ENCODE measurements at places on chromosomes 5 and 9.

GRCh38 chr5:19406576-19407365 is 581.2 kb downstream of the CDH18 start:
- no peak for DNase-seq

GRCh38 chr5:112293587-112293986 is 125.5 kb downstream of the EPB41L4A start:
- no peak for DNase-seq

- no peak for DNase-seq
Observed at GRCh38 chr9:3006851-3007250, 163.0 kb upstream of the PUM3 start.

DNA sequence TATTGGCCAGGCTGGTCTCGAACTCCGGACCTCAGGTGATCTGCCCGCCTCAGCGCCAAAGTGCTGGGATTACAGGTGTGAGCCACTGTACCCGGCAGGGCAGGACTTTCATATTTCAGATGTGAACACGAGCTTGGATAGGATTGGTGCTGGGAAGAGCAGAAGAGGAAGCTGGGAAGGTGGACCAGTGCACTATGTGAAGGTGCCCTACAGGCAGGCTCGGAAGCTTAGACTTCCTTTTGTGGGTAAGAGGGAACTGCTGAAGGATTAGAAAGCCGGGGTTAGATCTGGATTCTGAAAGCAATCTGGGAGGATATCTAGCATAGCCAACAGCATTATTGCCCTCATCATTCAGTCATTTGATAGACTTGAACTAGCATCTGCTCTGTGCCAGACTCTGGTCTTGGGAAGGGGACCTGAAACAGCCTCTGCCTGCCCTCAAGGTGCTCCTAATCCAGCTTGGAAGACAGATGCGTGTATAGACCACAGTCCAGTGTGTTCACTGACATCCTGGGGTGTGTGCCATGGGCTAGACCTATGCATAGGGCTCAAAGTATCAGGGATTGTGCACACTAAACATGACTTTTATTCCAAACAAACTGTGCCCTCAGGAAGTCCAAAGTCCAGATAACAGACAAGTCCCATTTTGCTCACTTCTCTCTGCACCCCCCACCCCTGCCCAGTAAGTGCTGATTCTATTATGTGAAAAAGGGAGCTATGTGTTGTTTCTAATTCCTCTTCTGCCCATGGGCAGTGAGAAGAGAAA is 637 bp downstream of the CBY3 start:
- no peak for DNase-seq

- no peak for DNase-seq
Observed at GRCh38 chr5:78731884-78732283, 83.3 kb upstream of the LHFPL2 start.

DNA sequence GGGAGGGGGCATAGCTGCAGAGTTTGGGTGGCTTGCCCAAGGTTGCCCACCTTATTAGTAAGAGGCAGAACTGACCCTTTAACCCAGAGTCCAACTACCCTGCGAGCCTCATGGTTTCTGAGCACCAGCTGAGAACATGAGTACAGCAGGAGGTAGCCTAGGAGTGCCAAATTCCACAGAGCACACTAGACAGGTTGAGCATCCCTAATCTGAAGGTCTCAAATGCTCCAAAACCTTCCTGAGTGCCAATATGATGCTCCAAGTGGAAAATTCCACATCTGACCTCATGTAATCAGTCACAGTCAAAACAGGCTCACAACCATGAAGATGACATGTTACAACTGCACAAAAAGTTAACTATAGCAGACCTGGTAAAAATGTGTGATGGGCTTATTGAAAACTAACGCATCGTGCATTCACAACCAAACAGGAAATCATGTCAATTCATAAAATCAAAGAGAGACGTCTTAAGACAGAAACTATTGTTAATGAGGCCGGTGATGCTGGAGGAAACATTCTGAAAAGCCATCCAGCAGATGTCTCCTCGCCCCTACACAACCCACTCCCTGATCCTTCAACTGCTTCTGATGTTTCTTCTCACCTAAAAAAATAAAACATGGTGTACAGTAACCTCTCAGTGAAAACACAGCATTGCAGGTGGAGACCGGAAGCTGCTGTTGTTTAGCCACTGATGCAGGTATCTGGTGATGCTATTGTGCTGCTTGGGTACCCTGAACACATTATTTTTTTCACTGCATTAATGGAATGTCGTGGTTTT is 25.0 kb downstream of the PTCH1 start:
- DNase-seq: no peak

DNA sequence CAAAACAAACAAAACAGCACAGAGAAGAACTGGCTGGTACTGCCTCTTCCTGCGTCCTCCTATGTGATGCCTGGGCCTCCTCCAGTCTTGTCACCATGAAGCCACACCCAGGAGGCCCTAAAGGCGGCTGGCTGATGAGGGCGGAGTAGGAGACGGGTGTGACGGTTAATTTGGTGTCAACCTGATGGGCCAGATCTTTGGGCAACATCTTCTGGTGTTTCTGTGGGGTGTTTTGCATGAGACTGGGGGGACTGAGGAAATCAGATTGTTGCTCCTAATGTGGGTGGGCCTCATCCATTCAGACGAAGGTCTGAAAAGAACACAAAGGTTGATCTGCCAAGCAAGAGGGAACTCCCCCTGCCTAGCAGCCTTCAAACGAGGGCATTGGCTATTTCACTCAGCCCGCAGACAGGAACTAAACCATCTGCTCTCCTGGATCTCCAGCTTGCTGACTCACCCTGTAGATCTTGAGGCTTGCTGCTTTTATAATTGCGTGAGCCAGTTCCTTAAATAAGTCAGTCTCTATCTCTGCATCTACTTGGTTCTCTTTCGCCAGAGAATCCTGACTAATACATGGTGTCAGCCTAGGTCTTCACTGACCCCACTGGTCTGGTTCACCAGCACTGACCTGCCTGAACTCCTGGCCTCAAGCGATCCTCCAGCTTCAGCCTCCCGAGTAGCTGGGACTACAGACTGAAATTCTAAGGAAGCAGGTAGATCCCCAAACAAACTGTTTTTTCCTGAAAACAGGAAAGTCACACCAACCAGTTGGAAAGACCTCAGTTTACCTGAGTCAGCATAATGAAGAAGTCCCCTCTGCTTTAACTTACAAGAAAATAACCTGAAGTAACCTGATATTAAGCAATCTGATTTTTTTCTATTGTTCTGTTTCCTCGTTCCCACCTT is 12.8 kb upstream of the ZFP62 start:
- no peak for DNase-seq

DNA sequence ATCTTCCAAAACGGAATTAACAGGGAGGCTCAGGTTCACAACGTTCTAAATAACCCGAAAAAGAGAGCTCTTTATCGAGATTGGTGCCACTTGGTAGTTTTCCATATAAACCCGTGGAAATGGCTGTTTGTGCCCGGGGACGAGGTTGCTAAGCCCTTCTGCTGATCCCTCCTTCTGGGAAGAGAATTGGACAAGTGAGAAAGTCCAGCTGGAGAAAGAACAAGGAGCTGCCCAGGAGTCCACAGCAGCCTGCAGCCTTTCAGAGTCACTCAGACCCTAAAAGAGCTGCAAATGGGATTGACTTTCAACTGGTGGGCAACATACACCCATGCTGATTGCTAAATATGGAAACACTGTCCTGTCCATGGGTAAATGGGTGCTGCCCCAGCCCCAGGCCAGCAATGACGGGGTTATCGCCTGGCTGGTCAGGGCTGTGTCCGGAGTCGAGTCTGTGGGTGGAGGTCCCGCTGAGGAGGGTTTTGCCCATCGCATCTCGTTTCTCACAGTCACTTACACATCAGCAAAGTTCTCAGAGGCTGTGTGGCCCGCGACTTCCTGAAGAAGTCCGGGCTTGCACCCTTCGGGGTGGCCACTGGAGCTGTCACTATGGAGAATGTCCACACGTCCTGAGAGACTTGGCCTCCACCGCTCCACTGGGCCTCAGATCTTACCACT is 40.7 kb upstream of the HSD17B3 start:
- DNase-seq: no peak
